Umbilical cord (tissue), 2 donors: ENCODE measurements at places on chromosomes 1 and 21.

DNA sequence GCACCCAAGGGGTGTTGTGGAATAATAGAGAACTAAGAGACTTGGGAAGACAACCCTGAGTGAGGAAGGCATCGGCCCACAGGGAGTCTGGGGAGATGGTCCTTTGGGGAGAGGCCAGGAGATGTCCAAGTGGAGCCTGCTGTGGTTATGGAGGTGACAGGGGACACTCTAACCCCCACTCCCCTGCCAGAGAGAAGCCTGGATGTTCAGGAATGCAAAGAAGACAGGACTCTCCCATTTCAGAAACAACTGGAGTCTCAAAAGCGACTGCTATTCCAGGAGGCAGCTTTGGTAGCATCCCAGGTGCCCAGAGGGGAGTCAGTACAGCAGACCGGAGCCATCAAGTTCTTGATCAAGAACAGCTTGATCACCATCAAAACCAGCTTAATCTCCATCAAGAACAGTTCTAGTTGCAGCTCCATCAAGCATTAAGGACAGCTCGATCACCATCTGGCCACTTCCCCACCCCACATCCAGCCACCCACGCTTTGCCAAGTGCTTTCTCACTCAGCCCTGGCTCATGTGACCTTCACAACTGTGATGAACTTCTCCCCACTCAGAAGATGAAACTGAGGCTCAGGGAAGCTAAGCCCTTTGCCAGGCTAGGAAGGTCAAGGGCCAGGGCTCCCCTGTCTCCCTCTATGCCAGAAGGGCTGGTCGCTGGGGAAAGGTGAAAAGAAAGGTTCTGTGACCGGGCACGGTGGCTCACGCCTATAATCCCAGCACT is 743 bp downstream of the CD52 start:
- no peak for DNase-seq

DNA sequence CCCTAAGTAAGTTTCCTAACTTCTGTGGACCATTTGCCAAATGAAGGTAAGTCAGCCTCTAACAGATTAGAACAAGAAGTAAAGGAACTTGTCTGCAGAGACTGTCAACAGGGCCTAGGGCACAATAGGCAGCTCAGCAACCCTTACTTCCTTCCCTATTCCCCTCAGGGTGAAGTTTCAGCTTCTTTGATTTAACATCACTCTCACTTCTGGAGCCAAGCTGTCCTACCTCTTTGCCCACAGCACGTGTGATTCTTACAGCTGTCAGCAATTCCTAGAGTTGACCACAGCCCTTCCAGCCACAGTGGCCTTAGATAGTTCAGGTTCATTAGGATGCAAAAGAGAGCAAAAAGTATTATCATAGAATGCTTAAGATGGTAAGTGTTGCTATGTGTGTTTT is 7.6 kb upstream of the EIF4G3 start:
- DNase-seq, result peak; percentile 24

- DNase-seq, result no peak
Measured at GRCh38 chr21:43812139-43812821, 22.9 kb downstream of the RRP1 start.

GRCh38 chr1:80818211-80818610 is 982.5 kb upstream of the ADGRL2 start:
- no peak for DNase-seq

GRCh38 chr1:236361909-236362590 is 32.0 kb upstream of the EDARADD start:
- DNase-seq, result no peak

DNA sequence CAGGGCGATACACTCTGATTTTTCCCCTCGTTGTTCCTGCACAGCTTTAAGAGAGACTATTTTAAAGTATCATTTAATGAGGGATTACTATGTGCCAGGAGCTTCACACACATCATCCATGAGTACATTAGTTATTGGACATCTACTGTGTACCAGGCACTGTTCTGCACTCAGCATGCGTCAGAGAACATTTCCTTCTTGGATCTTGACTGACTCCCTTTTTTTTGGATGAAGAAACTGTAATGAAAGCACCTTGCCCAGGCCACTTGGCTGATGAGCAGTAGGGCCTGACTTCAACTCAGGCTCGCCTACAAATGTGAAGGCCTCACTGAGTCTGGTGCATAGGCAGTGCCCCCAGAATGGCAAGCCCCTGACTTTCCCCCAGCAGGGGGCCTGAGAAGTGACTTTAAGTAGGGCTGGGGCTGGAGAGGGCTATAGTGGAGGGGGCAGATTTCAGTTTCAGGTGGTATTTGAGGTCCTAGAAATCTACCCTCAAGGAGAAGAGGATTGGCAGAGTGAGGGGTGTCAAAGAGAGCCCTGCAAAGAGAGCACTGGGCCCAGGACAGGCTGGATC is 50.0 kb downstream of the PTPRU start:
- DNase-seq, result no peak

DNA sequence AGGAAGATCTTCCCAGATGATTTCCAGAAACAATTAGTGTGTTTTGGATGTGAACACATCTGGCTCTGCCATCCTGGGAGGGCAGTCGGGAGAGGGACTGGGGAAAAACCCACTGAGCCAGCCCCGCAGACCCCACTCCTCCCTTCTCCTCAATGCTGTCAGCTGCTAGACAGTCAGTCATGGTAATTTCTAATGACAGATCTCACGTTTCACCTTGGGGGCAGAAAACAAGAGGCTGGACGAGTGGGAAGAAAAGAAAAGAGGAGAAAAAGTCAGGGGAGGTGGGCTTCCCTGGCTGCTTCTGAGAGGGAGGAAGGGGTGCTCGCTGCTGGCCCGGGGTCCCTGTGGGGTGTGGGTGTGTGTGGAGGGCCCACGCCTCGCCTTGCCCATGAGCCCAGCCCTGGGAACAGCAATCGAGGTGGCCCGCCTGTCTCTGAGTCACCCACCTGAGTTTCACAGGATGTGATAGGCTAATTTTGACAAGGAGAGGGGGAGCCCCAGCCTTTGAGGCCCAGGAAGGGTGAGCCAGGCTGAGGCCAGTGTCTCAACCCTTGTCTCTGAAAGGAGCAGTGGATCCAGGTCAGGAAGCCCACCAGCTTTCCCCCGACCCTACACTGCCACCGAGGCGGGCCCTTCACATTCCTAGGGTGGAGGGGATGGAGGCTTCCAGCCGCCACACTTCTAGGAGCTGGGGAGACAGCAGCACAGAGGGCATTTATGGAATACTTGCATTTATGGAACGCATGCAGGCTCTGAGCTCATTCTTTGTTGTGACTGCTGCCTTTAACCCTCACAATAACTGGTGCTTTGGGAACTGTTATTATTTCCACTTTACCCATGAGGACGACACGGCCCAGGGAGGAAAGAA is 49.1 kb upstream of the IFNLR1 start:
- peak; percentile 35 for DNase-seq

- DNase-seq, result no peak
Measured at GRCh38 chr1:236009857-236010256, 55.0 kb downstream of the NID1 start.

GRCh38 chr1:227321035-227321434 is 2.7 kb upstream of the CDC42BPA start:
- DNase-seq, result no peak

- no peak for DNase-seq
Measured at GRCh38 chr1:11752359-11753088, 9.5 kb upstream of the C1orf167 start.

GRCh38 chr1:229325401-229325800 is 17.4 kb downstream of the CCSAP start:
- no peak for DNase-seq
